ENCODE measurements at places on chromosomes 7 and 10. TPM values are rescaled to one million over a fixed set of nuclear protein-coding genes. Genes with fewer than 3 reads are reported as not detected.

AKR1D1 gene
- not detected for total RNA-seq

NANOS1 gene
- total RNA-seq, result 3.6 TPM

OR2A5 gene
- total RNA-seq, result not detected

DENND2A gene
- 0.55 TPM for total RNA-seq

SPDYE8 gene
- total RNA-seq, result not detected

UTF1 gene
- total RNA-seq, result not detected

GRM3 gene
- not detected for total RNA-seq

ZFYVE27 gene
- total RNA-seq, result 25.4 TPM

C1QL3 gene
- not detected for total RNA-seq

VIM gene
- total RNA-seq, result 1,713 TPM

All from A549 treated with Mapracorat at 1 μM for 4 hours (cell line).